ENCODE measurements at places on chromosomes 13 and 19.

DNA sequence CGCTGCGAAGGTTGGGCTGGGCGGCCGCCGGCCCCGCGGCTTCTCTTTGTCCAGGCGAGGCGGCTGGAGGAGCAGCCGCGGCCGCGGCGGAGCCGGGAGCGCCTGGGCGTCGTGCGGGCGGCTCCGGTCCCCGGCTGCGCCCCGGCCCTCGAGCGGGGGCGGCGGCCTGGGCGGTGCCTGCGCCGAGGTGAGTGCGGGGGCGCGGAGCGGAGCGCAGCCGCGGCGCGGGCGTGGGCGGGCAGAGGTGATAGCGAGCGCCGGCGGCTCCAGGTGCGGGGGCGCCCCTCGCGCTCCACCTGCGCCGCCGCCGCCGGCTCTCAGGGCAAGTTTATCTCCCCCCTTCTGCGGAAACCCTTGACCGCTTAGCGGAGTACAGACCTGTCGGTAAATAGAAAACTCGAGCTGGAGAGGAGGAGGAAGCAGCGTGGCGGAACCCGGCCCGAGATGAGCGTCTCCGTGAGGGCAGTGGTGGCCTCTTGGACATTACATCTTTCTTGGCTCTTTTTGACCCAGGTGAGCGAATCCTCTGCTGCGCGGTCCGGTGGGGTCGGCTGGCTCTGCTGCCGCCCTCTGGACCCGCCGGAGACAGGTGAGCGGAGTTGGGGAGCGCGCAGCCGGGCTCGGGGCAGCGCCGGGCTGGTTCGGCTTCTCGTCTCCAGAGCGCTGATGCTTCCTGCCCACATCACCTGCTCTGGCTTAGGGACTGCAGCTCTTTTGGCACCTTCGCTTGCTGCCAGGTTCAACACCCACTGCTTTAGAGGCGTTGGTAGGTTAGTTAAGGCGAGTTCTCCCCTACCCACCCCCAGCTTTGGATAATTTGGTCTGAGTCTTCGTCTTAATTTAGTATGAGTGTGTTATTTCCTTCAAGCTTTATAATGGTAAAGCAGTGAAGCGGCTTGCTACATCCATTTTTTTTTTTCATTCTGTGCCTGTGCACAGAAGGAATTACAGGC, at the start of gene MTUS2:
Gene MTUS2, plus strand, starts transcription at position 241 of the 953 bp plus-strand sequence.
- peak; percentile 49 for DNase-seq

GRCh38 chr13:113947311-113948033, 26.4 kb downstream of the C13orf46 start:
- DNase-seq: no peak

DNA sequence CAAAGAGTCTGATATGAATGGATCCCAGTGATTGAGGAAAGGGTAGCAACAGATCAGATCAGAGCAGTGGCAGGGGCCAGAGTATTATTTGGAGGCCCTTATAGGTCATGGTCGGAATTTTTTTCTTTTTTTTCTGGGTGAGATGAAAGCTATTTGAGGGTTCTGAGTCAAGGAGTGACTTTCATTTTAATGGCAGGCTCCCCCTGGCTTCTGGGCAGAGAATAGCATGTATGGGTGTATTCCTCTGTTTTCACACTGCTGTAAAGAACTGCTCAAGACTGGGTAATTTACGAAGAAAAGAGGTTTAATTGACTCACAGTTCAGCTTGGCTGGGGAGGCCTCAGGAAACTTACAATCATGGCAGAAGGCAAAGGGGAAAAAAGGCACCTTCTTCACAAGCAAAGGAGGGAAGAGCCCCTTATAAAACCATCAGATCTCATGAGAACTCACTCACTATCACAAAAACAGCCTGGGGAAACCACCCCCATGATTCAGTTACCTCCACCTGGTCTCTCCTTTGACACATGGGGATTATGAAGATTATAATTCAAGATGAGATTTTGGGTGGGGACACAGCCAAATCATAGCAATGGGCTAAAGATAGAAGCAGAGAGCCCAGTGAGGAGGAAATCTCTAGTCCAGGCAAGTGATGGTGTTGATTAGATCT, 3.0 kb upstream of the SLC6A16 start:
- DNase-seq: no peak

DNA sequence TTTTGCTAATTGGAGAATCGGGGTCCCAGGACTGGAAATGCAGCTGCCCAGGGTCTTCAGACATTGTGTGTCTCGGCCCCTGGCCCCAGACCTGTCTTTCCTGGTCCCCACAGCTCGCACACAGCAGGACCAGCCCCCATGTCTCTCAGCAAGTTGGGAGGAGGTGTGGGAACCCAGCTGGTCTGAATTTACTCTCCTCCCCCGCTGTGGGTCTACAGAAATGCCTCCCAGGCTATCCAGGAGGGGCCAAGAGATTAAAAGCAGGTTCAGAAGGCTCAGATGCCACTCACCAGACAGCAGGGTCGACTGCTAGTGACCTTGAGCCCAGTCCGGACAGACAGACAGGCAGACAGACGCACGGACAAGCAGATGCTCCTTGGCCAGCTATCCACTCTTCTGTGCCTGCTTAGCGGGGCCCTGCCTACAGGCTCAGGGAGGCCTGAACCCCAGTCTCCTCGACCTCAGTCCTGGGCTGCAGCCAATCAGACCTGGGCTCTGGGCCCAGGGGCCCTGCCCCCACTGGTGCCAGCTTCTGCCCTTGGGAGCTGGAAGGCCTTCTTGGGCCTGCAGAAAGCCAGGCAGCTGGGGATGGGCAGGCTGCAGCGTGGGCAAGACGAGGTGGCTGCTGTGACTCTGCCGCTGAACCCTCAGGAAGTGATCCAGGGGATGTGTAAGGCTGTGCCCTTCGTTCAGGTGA, at the start of gene DAND5:
Gene DAND5, plus strand, starts transcription at position 285 of the 697 bp plus-strand sequence. Its CDS starts 85 bp downstream, at position 370.
- no peak for DNase-seq

DNA sequence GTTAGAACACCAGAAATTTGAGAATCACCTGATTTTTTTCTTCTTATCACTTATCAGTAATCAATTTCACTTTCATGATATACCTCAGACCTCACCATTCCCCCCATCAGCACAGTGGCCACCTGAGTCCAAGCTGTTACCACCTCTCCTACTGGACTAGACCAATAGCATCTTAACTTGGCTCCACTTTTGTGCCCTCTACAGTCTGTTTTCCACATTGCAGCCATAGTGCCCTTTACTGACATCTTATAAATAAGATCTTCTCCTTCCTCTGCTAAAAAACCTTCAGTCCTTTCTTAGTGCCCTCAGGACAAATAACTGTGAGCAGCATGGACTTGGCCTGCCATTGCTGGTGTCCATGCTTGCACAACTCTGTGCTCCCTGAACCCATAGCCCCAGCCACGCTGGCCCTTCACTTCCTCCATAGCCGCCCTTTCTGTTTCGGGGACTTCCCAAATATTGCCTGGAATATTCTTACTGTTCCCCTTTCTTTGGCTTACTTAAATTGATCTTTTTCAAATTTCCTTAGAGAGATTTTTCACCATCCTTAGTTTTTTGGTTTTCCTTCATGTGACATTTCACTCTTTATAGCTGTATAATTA, 380.8 kb downstream of the LMO7 start:
- no peak for DNase-seq

DNA sequence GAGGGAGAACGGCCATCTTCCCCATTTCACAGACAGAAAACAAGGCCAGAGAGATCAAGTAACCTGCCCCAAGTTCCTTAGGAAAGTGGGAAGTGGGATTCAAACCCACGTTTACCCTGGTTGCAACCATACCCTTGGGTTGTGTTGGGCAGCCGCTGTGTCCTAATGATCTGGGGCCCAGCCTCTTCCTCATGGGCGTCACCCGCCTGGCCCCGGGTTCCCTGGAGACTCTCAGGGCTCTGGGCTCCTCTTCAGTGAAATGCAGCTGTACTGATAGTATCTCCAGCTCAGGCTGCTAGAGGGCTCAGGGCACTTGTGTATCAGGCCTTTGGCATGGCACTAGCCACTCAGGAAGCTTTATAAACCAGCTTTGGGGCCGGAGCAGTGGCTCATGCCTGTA, 9.8 kb downstream of the TMED1 start:
- no peak for DNase-seq

All from stimulated activated CD4-positive, alpha-beta T cell treated with anti-CD3 and anti-CD28 coated beads, TNF-alpha, amount 100 ng/mL, for 4 hours (primary cell).